ENCODE measurements at places on chromosomes 3 and 15. TPM values are rescaled to one million over a fixed set of nuclear protein-coding genes. Genes with fewer than 3 reads are reported as not detected.

The HHATL gene
- not detected for total RNA-seq

The TICRR gene
- 21.3 TPM for total RNA-seq

DNA sequence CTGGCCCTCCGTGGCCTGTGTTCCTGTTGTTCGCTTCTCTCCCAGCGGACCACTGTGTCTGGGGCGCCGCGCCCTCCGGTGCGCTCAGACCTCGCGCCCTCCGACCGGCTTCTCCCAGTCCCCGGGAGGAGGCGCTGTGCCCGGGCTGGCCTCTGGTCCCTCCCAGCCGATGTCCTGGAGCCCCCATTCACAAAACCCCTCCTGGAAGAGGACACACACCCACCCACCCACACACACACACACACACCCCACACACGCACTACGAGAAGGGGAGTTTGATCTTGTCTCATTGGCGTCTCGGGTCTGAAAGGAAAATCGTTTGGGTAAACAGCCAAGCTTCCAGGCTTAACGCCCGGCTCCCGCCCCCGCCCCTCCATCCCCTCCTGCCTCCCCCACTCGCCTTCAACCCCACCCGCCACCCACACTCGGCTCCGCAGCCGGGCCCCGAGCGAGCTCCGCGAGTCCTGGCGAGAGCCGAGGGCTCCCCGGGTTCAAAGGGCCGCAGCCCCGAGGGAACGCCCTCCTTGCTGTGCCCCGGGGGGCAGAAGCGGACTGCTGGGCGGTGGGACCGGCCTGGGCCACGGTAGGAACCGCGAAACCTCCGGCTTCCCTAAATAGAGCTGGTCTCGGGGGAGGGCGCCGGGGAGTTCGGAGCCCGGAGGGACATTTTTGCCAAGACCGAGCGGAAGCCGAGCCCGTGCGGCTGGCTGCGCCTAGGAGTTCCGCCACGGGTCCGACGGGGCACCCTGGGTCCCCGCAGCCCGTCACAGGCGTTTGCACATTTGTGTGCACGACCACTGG, 23.6 kb downstream of the NR2F2 start:
- DNase-seq: peak; percentile 85

- no peak for DNase-seq
Measured at GRCh38 chr15:69979783-69980182, 117.9 kb downstream of the TLE3 start.

- no peak for DNase-seq
Measured at GRCh38 chr15:100034191-100034590, 301.0 kb upstream of the LYSMD4 start.

The IL12A gene
- total RNA-seq: 0.29 TPM

DNA sequence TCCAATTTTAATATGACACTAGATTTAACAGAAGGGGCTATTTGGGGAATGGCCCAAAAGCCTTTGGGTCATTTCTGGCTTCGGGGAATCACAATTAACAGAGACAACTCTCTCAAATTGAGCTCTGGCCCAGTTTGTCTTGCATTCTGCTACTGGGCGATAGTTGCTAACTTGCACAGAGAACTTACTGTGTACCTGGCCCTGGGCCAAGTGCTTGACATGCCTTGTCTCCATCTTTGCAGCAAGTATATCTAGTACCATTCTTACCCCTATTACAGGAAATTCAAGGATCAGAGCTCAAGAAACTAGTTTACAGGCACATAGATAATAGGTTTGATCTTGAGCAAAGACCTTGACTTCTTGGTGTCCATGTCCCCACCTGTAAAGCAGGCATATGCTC, 175.7 kb downstream of the TMEM108 start:
- no peak for DNase-seq

GRCh38 chr3:14389166-14389606, 13.2 kb upstream of the SLC6A6 start:
- no peak for DNase-seq

GRCh38 chr3:185076219-185076618, 76.6 kb downstream of the C3orf70 start:
- no peak for DNase-seq

- no peak for DNase-seq
Measured at GRCh38 chr15:100836501-100836900, 43.1 kb upstream of the ALDH1A3 start.

The SLC28A2 gene
- total RNA-seq: 4.4 TPM

- DNase-seq: no peak
Measured at GRCh38 chr3:139251529-139251928, 92.3 kb upstream of the MRPS22 start.

GRCh38 chr3:131543714-131544113, 40.9 kb upstream of the MRPL3 start:
- no peak for DNase-seq

GRCh38 chr3:67940210-67940952, 286.0 kb upstream of the SUCLG2 start:
- no peak for DNase-seq

- no peak for DNase-seq
Measured at GRCh38 chr15:82298520-82298919, 35.9 kb downstream of the SAXO2 start.

The PPP1R14D gene
- not detected for total RNA-seq

GRCh38 chr15:50997371-50998051, 89.0 kb downstream of the AP4E1 start:
- no peak for DNase-seq

The KIF7 gene
- 22.9 TPM for total RNA-seq

The PTX3 gene
- 2.5 TPM for total RNA-seq

The CX3CR1 gene
- not detected for total RNA-seq

DNA sequence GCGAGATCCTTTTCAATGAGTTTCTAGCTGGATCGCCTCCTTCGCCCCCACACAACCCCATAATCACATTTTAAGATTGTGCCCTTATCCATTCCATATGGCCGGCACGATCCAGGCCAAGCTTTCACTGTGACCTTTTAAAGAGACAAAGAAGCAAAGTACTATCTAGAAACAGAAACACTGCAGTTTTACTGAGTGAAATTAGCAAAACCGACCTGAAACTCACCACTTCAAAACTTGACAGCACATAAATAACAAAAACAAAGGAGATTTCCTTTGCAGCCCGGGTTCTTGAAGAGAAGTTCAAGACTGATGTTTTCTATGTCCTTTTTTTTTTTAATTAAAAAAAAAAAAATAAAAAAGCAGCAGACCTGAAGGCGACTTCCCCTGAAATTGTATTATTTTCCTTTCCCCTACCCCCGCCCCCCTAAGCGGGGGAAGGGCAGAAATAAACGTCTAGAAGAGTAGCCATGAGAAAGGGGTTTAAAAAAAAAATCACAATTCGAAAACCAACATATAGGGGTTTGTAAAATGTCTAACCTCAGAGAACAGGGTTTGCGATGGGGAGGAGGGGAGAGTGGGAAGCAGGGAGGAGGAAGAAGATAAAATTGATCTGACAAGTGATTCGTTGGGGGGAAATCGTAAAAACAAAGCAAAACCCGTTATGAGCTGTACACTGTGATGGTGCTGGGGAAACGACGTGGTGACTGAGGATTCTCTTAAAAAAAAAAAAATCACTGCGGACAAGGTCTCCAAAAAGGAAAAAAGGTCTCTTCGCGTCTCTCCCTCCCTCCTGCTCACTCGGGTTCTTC, 1.5 kb downstream of the SATB1 start:
- peak; percentile 83 for DNase-seq

- DNase-seq: no peak
Measured at GRCh38 chr3:119187266-119187665, 13.9 kb downstream of the UPK1B start.
